Sigmoid colon (tissue), 7 donors: ENCODE measurements at places on chromosomes 1 and 21. TPM values are rescaled to one million over a fixed set of nuclear protein-coding genes. Genes with fewer than 3 reads are reported as not detected.

Gene CD1E
- total RNA-seq = not detected

GRCh38 chr1:78668427-78668826 lies 18.8 kb downstream of the IFI44 start:
- H3K4me1 ChIP-seq = no peaks in the 10 kb centered on the region
- no peak overlapping the region for H3K4me3 ChIP-seq
- no peaks in the 10 kb centered on the region for H3K27me3 ChIP-seq
- no peaks in the 10 kb centered on the region for H3K36me3 ChIP-seq
- H3K27ac ChIP-seq = no peak overlapping the region

DNA sequence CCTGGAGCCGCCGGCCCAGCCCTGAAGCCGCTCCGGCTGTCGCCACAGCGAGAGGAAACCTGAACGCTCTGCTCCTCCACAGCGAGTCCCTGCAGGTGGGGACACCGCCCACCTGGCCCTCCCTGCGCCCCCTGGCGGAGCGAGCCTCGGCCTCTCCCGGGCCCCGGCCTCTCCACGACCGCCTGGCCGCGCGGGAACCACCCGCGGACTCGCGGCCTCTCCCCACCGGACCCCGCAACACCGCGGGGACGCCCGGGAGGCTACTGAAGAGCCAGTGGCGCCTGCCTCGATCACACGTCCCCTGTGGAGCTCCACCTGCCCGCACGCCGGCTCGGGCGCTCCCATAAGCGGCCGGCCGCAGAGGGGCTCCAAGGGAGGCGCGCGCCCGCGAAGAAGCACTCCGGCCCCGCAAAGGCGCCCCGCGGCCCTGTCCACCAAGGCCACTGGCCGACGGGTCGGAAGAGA lies 109.6 kb downstream of the KCNN3 start:
- DNase-seq = peak; percentile 68
- no peak overlapping the region for H3K27ac ChIP-seq
- no peaks in the 10 kb centered on the region for H3K27me3 ChIP-seq
- H3K4me3 ChIP-seq = peak overlapping the region; percentile 37

Gene TSPEAR
- not detected for total RNA-seq

DNA sequence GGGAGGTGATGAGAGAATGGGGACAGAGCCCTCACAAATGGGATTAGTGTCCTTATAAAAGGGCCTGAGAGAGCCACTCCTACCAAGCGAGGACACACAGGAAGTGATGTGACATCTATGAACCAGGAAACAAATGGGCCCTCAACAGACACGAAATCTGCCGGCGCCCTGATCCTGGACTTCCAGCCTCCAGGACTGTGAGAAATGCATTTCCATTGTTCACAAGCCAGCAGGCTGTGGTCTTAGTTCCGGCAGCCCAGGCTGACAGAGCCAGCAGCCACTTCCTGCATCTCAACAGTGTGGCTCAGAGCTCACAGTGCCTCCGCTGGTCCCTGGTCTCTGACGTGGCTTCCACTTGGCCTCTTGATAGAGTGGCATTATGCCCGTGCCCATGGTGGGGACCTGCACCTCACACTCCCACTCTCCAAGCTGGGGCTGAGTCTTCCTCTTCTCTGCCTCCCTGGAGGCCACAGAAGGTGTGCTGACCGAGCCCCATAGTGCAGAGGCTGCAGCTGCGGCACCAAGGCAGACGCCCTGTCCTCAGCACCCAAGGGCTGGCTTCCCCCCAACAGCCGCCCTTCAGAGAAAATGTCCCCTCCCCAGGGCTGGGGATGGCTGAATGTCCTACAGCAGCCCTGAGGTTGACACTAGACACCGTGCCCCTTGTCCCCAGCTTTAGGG lies 44.9 kb downstream of the ACOT7 start:
- peaks cover 31% of the 10 kb centered on the region for H3K4me1 ChIP-seq
- no peaks in the 10 kb centered on the region for H3K36me3 ChIP-seq
- H3K27me3 ChIP-seq = no peaks in the 10 kb centered on the region
- no peak overlapping the region for H3K4me3 ChIP-seq
- DNase-seq = no peak

Gene CBR3
- total RNA-seq = 17.7 TPM

DNA sequence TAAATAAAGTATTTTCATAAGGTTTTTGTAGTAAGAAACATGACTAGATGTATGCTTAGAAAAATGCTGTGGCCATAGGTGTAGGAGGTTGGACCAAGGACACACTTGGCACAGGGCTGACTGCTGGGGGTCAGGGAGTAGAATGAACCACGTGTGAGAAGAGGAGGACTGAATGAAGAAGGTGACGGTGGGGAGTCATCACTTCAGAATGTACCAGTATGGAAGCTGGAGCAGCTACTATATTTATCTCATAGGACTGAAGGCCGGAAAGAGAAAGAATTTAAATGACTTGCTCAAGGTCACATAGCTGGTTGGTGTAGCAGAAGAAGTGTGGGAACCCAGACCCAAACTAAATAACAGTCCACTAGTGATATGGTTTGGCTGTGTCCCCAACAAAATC lies 79.8 kb upstream of the HAO2 start:
- no peaks in the 10 kb centered on the region for H3K4me1 ChIP-seq
- no peak for DNase-seq
- no peaks in the 10 kb centered on the region for H3K36me3 ChIP-seq
- no peak overlapping the region for H3K4me3 ChIP-seq
- no peaks in the 10 kb centered on the region for H3K27me3 ChIP-seq

DNA sequence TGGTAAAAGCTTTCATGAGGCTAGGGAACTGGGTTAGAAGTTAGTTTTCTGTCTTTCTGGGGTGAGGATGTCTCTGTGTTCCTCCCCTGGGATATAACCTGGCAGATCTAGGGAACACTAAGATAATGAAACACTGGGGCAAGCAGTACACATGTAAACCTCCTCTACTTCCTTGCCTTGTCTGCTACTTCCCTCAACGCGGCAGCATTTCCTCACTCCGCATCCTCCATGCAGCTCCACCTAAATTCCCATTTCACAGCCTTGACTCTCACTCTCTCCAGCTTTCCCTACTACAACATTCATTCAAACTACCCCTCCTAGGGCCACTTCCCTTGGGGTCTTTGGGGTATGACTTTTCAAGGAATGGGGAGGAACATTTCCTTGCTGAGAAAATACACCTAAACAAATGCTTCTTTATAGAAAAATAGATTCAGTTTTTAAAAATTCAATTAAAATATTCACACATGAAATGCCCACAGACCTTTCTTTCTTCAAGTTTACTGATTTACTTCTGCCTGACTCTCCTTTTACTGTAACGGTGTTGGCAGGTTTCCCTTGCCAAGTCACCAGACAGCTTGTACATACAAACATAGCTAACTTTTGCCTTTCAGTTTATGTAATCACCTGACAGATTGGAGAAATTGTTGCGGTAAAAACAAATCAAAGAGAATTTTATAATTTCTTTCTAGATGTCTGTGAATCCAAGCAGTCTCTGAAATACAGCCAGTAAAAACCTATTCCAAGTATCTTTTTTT lies 90.1 kb downstream of the TNFSF18 start:
- peak overlapping the region; percentile 21 for H3K27ac ChIP-seq
- no peaks in the 10 kb centered on the region for H3K27me3 ChIP-seq

GRCh38 chr1:231359113-231359512 lies 21.0 kb downstream of the SPRTN start:
- no peak overlapping the region for H3K27ac ChIP-seq
- no peak overlapping the region for H3K4me3 ChIP-seq
- H3K27me3 ChIP-seq = no peaks in the 10 kb centered on the region
- peaks cover 10% of the 10 kb centered on the region for H3K4me1 ChIP-seq

Gene HTR6
- total RNA-seq = not detected

DNA sequence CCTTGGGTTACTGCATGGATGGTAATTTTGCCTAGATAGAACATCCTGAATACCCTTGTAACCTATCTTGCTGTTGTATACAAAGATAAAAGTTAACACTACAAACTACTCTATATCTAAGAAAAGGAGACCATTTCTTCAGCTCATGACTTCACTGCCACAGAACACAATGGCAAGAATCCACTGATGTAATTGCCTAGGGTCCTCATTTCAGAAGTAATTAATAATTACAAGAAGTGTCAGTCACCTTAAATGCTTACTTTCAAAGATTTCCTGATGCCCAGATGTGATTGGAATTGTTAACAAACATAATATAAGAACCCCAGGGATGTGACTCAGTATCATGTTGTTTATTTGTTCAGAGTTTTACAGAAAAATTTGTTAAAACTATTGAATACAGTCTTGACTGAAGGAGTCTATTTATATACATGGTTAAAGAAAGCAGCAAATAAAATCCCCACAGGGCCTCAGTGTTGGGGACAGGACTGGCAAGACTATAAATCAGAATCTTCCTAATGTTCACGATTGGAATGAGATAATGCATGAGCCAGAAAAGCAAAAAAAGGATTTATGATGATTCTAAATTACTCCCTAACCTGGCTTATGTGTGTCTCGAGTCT lies 83.9 kb downstream of the CRB1 start:
- no peak overlapping the region for H3K27ac ChIP-seq
- no peaks in the 10 kb centered on the region for H3K36me3 ChIP-seq
- no peak overlapping the region for H3K4me3 ChIP-seq
- no peaks in the 10 kb centered on the region for H3K27me3 ChIP-seq

DNA sequence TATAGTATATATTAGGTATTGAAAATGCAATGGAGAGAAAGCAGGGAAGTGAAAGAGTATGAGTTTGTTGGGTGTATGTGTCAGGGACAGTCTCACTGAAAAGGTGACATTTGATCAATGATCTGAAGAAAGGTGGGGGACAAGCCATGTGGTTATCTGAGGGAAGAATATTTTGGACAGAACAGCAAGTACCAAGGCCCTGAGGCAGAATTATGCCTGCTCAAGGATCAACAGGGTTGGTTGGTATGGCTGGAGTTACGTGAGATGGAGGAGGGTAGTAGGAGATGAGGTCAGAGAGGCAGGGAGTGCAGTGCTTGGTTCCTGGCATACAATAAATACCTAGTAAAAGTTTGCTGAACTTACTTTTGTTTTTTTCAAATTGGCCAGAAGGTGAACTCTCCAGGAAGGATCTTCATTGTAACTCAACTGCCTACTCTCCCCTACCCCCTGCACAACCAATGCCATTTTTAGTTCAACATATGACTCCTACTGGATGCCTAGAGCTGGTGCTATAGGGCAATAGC lies 1.8 kb downstream of the LAMTOR2 start:
- H3K27me3 ChIP-seq = no peaks in the 10 kb centered on the region
- H3K4me1 ChIP-seq = no peaks in the 10 kb centered on the region
- no peak for DNase-seq
- no peak overlapping the region for H3K27ac ChIP-seq
